Smooth muscle cell of trachea (primary cell): ENCODE measurements at places on chromosomes 2 and 18. TPM values are rescaled to one million over a fixed set of nuclear protein-coding genes. Genes with fewer than 3 reads are reported as not detected.

Gene EPAS1
- total RNA-seq, result 71.1 and 274 TPM in 2 replicates

Gene ZNF385B
- total RNA-seq, result not detected in 2 replicates

Gene CXCR1
- not detected in 2 replicates for total RNA-seq

Gene EMILIN1
- 305 and 366 TPM in 2 replicates for total RNA-seq
